ENCODE measurements at places on chromosomes 1 and 21.
A peak's percentile ranks its signal among the peaks of the same experiment; 100 is the strongest.

- DNase-seq = no peak
Observed at GRCh38 chr1:203227371-203228083, 1.9 kb downstream of the CHIT1 start.

- DNase-seq = no peak
Observed at GRCh38 chr1:243496187-243496646, 240.4 kb downstream of the SDCCAG8 start.

GRCh38 chr1:119550381-119550780 is 43.4 kb downstream of the HSD3B1 start:
- DNase-seq = no peak

GRCh38 chr1:2561446-2561845 is 5.3 kb downstream of the TNFRSF14 start:
- DNase-seq = no peak

DNA sequence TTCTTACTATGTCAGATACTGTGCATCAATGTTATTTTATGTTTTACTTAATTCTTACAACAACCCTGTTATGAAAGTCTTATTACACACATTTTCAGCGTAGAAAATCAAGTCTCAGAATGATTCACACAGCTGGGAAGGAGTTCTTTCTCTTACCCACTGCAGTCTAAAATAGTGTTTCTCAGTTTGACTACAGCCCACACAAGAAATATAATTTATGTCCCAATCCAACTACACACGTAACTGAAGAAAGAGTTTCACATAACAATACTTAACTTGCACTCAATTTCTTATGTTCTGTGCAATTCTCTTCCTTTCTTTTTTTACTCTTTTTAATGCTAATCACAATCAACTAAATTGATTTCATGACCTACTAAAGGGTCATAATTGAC is 252.8 kb upstream of the ADGRL2 start:
- no peak for DNase-seq

DNA sequence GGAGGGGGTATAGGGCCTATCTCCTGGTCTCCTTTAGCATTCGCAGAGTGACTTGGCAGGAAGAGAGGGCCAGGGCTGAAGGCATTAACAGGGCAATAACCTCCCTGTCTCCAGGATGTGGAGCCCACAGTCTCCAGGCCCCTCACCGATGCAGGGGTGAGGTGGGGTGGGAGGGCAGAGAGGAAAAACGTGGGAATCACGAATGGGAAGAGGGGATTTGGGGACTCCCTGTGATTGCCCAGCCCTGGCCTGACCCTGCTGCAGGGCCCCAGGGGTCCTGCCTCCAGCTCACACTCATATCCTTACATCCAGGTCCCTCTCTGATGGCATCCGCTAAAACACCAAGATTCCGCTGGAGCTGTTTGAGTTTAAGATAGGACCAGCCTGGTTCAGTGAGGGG is 14.6 kb downstream of the TFAP2E start:
- peak; percentile 18 for DNase-seq

GRCh38 chr1:9207715-9208114 is 26.9 kb upstream of the H6PD start:
- DNase-seq = no peak

- peak; percentile 60 for DNase-seq
Observed at GRCh38 chr21:41817228-41817627, 50.4 kb upstream of the RIPK4 start.

DNA sequence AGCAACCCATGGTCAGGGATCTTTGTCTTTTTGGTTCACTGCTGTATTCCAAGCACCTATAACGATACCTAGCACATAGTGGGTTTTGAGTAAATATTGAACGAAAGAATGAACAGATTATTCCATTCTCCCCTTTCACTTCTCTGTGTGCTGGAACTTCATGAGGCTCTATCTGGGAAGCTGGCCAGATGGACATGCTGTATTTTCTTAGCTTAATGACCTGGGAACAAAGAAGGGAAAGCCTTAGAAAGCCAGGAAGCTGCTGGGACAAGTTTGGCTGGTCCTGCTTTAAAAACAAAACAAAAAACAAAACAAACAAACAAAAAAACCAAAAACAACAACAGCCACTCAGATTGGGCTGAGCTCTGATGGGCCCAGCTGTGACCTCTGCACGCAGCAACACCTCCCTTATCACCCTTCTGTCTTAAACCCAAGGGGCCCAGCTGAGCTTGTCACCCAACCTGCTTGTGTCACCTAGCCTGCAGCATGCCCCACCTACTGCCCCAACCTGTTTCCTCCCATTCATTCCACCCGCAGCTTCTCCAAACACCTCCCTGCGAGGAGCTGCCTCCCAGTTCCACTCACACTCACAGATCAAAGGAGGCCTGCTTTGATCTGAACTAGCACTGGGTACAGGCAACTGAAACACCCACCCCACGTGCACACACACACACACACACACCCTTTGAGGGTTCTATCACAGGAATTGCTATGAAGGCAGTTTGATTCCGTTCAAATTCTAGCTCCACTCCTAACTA is 37.1 kb downstream of the SLC30A1 start:
- no peak for DNase-seq

DNA sequence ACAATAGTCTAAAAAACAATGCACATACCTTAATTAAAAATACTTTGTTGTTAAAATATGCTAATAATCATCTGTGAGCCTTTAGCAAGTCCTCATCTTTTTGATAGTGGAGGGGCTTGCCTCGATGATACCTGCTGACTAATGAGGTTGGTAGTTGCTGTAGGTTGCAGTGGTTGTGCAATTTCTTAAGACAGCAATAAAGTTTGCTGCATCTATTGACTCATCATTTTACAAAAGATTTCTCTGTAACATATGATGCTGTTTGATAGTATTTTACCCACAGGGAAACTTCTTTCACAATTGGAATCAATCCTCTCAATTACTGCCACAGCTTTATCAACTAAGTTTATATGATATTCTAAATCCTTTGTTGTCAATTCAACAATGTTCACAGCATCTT is 7.6 kb downstream of the C1orf87 start:
- DNase-seq = no peak

DNA sequence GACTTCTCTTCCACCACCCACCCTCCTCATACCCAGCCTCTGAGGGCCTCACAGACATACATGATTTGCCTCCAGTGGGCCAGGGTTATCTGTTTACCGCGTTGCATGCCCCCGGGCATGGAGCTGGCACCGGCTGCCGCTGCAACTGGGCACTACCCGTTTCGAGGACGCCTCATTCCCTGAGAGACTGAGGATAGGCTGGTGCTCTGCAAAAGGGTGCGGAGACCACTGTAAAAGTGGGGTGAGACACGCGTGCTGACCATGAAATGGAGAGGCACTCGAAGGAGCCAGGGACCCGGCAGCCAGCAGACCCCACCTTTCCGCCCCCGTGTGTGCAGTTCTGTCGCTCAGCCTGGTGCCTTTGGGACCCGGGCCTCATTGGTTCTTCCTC is 20.6 kb downstream of the TP73 start:
- DNase-seq = no peak

DNA sequence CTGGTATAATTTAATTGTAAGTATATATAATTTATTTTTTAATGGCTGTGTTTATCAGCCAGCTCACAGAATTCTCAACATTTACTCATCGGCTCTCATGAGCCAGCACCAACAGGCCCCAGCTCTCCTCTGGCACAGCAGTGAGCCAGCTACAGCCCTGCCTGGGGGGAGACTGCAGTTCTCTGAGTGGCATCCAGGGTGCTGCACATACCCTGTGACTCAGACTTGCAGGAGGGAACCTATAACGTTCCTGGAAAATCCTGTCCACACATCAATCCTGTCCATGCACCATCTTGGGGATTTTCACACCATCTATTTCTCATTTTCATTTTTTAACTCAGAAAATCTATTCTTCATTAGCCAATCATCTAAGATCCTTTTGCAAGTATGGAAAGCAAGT is 36.5 kb downstream of the FHAD1 start:
- DNase-seq = no peak

GRCh38 chr1:247639381-247639981 is 34.1 kb downstream of the OR2G3 start:
- DNase-seq = peak; percentile 93

DNA sequence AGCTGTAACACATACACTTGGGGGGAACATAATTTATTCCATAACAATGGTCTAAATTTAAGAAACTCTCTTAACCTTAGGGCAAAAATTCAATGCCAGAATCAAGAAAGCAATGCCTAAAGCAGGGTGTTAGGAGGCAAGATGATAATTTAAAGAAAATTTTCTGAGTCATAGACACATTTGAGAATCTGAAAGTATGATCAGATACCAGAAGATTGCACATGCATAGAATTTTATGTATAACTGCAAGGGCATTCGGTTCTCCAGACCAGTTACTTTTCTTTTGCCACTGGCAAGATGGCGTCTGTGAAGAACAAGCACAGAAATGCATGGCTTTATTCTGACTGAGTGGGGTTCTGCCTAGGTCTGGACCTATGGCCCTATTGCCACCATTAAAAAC is 64.4 kb upstream of the IPO9 start:
- no peak for DNase-seq

DNA sequence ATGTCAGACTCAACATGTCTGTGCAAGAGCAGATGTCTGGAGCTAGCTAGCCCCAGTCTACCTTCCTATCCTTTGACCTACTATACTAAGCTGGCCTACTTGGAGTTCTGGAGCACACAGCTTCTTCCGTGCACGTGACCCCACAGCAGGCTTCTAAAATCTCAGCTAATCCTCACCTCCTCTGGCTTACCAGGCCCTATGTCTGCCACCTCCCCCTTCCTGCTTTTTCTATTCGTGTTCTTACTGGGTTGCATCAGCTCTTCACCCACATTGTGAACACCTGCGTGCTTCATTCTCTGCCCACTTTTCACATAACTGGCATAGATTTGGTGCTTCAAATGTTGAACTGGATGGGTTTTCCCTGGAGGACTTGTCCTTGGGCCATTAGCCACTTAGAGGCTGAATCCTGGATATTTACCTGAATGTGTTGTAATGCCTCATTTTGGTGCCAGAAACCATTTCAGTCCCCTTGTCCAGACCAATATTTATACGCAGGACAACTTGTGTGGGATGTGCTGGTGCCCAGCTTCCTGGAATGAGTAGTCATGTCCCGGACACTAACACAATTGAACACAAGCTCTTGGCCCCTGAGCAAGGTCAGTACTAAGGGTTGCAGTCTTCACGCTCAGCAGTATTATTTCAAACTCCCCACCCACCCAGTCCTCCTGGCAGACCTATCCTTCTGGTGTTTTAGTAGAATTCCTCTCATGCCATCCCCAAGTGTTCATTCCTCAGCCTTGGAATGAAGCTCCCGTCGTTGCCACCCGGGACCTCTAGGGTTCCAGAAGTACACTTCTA is 24.0 kb downstream of the TENT5C start:
- DNase-seq = peak; percentile 24
